IPS-NIHi11 (cell line): ENCODE measurements at places on chromosomes 16 and 17.
A peak's percentile ranks its signal among the peaks of the same experiment; 100 is the strongest.

DNA sequence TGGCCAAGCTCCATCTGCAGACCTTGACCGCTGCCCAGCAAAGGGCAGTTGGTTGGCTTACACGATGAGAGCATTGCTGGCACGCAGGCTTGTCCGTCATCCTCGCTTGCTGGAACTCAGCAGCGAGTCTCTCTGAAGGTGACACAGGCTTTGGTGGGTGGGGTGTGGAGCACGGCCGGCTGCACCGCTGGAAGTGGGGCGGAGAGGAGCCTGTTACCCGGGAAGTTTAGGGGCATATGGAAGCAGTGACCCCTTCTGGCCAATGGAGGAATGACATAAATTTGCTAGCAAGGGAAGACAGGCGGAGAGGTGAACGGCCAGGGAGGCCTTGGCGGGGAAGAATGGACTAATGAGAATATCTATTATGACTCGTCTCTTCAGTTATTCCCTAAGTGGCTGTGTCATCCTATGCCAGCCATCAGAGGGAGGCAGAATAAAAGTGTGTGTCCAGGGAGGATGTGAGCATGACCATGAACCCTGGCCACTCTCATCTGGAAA, 65.9 kb upstream of the SDK2 start:
- peak; percentile 91 for DNase-seq

- DNase-seq: no peak
Observed at GRCh38 chr17:57632294-57632693, 112.8 kb downstream of the CCDC182 start.

GRCh38 chr16:12043953-12044352, 67.4 kb downstream of the SNX29 start:
- no peak for DNase-seq

GRCh38 chr17:44916781-44917241, 1.5 kb upstream of the GFAP start:
- no peak for DNase-seq

DNA sequence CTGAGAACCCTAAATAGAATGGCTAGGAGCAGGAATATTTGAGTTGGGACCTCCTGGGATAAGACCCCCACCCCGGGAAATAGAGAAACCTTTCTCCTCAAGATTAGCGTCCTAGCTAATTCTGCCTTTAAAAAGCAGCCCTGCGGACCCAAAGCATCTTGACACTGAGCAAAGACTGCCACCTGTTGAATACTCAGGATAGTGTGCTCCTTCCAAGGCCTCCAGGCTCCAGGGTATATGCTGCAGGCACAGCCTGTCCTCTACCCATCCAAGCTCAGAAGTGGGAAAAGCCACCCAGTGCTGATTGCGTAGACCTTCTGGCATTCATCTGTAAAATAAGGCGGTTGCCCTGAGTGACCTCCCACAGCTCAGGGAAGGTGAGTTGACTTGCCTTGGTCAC, 456.2 kb upstream of the DYNLRB2 start:
- DNase-seq: peak; percentile 62

DNA sequence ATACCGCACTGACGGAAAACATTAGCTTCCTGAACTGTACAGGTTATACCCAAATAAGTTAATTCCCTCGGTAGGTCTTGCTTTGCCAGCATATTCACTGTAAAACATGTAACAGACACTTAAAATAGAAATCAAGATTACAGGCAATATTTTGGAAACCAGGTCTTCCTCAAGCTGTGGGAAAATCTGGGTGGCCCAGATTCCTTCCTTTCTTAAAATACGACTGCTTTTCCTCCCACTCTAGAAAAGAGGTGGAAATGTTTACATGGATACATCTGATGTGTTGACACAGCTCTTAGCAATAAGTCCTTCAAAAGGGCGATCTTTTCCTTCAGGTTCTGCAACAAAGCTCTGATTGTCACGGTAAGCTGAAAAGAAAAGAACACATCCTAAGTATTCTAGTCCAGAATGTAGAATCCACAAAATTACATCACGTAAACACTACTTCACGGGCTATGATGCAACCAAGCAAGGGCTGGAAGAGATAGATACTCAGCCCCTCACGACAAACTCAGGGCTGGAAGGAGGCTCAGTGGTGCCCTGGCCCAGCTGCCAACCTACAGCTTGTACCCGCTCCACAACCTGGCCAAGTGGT, 18.4 kb downstream of the STX8 start:
- no peak for DNase-seq

- DNase-seq: no peak
Observed at GRCh38 chr16:54135361-54136275, 151.0 kb downstream of the IRX3 start.

- no peak for DNase-seq
Observed at GRCh38 chr17:79942591-79943346, 92.9 kb downstream of the TBC1D16 start.

GRCh38 chr17:78357177-78357586, 2.7 kb downstream of the SOCS3 start:
- DNase-seq: no peak

GRCh38 chr16:71327720-71328119, 30.8 kb upstream of the CALB2 start:
- DNase-seq: no peak

DNA sequence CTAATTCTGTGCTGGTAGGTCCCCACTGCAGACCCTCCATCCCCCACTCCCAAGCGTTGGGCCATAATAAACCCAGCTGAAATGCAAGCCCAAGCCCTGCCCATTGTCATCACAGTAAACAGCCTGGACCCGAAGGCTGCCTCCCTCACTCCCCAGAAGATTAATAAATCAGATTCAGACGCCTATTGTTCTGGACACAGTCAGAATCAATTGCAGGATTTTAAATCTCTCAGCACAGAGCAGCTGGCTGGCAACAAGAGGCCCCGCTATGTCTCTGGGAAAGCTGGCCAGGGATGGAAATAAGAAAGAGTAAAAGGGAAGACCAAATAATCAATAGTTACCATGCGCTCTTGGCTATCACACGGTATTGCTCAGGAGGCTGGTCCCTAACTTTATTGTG, 93.9 kb downstream of the C17orf67 start:
- DNase-seq: no peak

GRCh38 chr17:78729641-78730040, 52.4 kb downstream of the CYTH1 start:
- DNase-seq: no peak

GRCh38 chr17:40598619-40599467, 33.6 kb upstream of the CCR7 start:
- DNase-seq: no peak

- no peak for DNase-seq
Observed at GRCh38 chr17:67637901-67638641, 79.7 kb upstream of the NOL11 start.

- no peak for DNase-seq
Observed at GRCh38 chr16:15618392-15618791, 24.6 kb downstream of the MARF1 start.

GRCh38 chr16:21161211-21161610, 2.7 kb downstream of the LDAF1 start:
- no peak for DNase-seq

DNA sequence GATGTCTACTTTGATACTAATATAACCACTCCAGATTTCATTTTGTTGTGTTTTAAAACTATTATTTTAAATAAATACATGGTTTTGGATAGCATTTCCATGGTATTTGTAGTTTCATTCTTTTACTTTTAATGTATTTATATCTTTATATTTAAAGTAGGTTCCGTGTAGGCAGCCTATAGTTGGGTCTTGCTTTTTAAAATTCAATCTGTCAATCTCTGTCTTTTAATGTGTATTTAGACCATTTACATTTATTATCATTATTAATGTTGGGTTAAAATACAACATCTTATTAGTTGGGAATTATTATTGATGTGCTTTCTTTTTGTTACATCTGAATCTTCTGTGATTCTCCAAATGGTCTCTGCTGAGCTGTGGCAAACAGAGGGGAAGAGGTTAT, 412.1 kb downstream of the NPIPA7 start:
- DNase-seq: no peak

- DNase-seq: no peak
Observed at GRCh38 chr16:59067205-59067604, 333.1 kb upstream of the GOT2 start.

DNA sequence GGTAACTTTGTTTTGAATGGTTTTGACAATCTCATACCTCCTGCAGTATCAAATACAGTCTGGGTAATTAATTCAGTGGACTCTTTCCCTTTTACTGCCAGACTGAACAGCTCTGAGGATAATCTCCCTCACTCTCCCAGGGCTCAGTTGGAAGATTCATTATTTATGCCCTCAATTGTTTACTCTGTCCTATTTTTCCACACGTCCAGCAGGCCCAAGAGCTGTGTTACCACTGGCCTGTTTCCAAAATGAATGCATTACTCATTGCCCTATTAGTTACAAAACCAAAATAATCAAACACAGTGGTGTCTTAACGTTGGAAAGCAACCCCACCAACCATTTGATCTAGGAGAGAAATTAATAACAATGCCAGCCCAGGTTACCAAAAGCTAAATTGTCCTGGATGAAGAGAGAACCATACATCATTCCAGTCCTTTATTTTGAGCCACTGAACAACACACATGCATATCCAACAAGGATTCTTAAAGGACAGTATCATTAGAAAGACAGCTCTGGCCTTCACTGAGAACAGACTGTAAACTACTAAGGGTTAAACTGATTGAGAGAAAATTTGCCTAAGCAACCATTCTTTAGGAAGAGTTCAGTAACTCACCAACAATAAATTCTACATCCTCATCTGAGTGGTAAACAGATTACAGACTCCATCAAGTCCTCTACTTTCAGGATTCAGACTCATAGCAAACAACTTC, 34.5 kb downstream of the FAM222B start:
- peak; percentile 17 for DNase-seq

DNA sequence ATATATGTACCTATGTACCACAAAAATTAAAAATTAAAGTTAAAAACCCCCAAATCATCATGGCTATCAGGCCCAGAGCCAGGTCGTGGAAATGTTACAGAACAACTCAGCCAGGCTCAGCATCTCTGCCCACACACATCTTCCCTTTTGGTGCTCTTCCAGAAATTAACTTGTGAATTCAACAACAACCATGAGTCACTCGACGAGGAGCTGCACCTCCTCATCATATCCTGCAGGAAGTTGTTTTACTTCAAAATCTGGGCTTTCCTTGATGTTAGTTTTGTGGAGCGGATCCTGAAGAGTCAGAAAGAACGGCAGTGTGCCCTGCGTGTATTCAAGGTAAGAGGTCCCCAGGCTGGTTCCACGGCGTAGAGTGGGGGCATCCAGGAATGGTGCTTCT, 10.6 kb downstream of the FBXO39 start:
- DNase-seq: no peak

GRCh38 chr16:83977056-83977815, 9.2 kb downstream of the NECAB2 start:
- no peak for DNase-seq

GRCh38 chr16:8764525-8765250, 32.8 kb downstream of the TMEM186 start:
- DNase-seq: peak; percentile 48

DNA sequence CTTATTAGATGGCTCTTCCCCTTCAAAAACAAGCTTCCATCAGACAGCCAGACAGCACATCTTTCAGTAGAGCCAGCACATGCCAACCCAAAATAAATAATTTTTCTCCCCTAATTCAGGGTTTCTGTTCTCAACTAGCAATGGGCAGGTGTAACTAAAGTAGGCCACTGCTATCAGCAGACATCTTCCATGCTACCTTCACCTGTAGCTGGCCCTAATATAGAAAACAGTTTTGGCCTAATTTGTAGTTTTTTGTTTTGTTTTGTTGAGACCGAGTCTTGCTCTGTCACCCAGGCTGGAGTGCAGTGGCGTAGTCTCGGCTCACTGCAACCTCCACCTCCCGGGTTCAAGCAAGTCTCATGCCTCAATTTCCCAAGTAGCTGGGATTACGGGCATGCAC, 29.2 kb upstream of the EFCAB3 start:
- DNase-seq: no peak

- DNase-seq: no peak
Observed at GRCh38 chr16:17193566-17194100, 277.1 kb downstream of the XYLT1 start.

DNA sequence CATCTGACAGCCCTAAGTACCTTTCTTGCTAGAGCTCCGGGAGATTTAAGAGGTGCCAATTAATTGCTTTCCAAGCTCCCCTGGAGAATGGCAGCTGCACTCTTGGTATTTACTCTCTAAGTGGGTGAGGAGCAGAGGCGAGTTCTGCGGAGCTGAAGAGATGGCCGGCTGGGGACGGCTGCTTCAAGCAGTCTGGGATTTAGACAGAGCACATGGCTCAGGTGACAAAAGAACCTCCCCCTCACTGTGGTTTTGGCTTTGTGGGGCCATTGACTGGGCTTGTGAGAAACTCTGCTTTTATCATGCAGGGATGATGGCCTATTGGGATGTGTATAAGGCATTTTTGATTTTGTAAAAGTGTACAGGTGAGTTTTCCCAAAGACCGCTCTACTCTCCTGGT, 239.3 kb upstream of the EEF2KMT start:
- peak; percentile 20 for DNase-seq

DNA sequence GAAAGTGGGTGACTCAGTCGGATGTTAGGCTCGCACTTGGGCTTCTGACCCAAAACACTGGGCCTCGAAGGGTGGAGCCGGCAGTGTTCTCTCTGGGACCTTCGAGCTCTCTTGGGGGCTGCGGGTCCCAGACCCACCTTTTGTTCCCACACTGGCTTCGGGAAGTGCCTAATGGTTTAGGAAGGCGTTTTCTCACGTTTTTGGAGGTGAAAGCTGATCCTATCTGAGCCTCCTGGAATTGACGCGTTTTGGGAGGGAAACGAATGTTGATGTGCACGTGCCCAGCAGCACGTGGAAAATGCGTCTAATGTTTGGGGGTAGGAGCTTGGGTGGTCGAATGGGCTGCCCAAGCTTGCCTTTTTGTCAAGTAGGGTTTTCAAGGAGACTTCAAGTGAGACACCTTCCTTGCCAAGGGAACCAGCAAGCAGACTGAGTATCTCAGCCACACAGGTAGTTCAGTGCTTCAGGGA, 666 bp downstream of the HGS start:
- DNase-seq: no peak

- DNase-seq: no peak
Observed at GRCh38 chr16:88618182-88618955, 20.0 kb upstream of the IL17C start.

DNA sequence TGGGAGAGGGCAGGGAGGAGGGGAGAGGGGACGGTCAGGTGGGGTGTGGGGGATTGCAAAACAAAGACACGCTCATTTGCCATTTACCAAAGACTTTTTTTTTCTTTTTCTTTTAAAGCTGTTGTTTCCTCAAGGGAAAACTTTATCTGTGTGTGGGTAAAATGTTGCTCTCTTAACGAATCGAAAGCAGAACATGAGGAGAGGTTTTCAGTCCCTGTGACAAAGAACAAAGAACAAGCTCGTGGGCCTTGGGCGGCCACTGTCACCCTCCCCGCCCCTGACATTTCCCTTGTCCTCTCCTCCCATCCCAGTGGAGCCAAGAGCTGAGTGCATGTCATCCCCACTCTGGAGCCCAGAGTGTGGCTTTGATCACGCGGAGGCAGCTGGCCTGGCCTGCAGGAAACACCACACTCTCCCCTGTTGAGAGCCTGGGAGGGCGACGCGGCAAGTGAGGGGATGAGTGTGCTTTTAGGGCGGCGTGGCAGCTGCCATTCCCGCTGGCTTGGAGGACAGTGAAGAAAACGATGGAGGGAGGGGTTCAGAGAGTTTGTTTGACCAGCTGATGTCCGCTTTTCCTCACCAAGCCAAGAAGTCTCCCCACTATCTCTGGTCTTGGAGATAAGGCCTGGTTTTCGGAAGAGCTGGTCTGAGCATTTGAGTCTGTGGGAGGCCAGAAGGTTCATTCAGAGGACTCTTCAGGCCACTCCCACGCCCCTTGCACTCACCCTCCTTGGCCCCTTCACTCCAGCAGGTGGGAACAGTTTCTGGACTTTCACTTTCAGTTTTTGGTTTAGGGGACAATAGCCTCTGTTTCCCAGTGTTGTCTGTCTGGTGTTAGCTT, 11.4 kb downstream of the CCR7 start:
- no peak for DNase-seq
